Right lung (tissue), 10 donors: ENCODE measurements at places on chromosomes 4 and X. TPM values are rescaled to one million over a fixed set of nuclear protein-coding genes. Genes with fewer than 3 reads are reported as not detected.

- no peak for DNase-seq
Measured at GRCh38 chrX:41963348-41963747, 40.0 kb upstream of the CASK start.

DNA sequence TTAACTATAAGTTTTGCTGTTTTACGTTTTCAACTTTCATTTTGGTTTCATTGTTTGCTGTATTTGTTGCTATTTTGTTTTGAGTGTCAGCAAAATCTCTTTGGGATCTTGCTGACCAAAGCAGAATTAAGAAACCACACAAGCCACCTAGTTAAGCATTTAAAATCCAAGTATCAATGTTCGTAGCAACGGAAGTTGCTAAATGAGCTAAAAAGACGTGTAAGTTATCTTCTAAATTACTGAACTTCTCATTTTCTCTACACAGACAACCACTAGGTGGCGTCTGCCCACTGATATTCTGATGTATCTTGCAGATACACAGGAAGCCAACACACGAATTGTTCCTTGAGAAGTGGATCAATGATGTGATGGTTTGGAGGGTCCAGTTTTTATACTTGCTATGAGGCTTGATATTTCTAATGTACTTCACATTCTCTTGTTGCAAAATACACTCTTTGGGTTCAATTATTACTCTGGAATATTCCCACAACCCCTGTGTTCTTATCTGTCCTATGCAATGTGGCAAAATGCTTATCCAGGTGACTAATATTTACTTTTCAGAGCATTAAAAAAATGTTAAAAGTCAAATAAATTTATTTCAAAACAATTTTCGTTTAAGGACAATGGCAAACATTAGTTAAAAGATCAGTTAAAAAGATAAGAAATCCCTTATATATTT is 250.5 kb downstream of the TECRL start:
- DNase-seq: peak; percentile 38

- DNase-seq: no peak
Measured at GRCh38 chr4:76764251-76764650, 133.7 kb downstream of the SOWAHB start.

DNA sequence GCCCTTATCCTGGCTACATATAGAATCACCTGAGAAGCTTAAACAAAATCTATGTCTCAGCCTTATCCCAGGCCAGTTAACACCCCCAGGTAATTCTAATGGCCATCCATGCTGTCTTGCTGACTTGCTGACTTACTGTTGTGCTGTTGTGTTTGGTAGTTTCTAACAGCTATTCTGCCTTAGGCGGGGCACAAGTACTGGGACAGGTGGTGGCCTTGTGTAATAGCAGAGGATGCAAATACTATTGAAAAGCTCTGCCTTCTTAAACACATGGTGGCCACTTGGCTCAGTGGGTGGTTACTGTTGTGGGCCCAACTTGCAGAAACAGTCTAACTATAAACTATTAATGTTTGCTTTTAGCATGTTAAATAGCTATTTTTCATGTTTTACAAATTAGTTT is 56.2 kb downstream of the CDS1 start:
- no peak for DNase-seq

- DNase-seq: peak; percentile 21
Measured at GRCh38 chrX:41677183-41678060, 11.4 kb upstream of the GPR34 start.

DNA sequence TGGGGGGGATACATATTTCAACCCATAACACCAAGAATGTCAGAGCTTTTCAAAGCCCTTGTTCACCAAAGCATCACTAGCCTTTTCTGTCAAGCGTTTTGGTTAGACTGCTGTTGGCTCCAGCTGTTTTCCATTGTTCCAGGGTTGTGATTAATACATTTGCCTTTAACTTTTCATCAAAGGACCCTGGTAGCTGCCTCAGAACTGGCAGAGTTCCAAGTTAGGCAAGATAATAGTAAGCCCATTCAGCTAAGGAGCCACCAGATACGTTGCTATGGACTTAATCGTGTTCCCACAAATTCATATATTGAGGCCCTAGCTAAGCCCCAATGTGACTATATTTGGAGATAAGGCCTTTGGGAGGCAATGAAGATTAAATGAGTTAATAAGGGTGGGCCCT is 37.1 kb downstream of the ENOPH1 start:
- no peak for DNase-seq

DNA sequence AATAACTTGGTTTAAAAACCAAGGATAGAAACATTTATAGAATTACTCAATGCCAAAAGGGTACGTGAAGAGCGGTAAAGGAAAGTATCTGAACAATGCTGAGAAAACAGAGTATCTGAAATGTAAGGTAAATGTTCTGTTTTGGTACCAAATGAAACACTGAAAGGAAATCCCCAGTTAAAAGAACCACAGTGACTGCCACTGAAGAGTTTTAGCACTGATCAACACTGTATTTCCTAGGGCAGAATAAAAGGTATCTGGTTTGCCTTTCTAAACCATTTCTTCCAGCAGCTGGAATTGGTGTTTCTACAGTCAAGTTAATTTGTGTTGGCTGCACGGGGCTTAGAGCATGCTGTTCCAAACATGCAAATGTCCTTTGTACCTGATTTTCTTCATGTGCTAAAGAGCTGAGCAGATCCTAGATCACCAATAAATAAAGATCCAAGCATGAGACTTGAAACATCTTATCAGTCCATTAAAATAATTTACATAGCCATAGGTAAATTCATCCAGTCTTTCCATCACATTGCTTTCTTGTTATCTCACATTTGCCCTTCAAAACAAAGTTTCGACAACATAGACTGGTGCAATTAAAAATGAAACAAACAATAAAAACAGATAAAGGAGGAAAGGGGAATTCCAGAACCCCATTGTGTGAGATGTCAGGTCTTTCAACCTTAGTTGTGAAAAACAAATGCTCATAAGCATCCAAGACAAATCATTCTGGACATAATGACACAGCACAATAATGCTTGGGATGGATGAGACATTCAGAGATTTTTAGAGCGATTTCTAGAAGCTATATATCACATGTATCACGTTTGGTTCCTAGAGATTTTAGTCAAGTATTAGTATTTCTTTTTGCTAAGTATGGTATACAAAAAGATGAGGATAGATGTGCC is 38.6 kb downstream of the MFAP3L start:
- no peak for DNase-seq

GRCh38 chrX:68699960-68700746 is 52.7 kb downstream of the STARD8 start:
- no peak for DNase-seq

GRCh38 chr4:11624370-11624769 is 195.7 kb upstream of the HS3ST1 start:
- no peak for DNase-seq

DNA sequence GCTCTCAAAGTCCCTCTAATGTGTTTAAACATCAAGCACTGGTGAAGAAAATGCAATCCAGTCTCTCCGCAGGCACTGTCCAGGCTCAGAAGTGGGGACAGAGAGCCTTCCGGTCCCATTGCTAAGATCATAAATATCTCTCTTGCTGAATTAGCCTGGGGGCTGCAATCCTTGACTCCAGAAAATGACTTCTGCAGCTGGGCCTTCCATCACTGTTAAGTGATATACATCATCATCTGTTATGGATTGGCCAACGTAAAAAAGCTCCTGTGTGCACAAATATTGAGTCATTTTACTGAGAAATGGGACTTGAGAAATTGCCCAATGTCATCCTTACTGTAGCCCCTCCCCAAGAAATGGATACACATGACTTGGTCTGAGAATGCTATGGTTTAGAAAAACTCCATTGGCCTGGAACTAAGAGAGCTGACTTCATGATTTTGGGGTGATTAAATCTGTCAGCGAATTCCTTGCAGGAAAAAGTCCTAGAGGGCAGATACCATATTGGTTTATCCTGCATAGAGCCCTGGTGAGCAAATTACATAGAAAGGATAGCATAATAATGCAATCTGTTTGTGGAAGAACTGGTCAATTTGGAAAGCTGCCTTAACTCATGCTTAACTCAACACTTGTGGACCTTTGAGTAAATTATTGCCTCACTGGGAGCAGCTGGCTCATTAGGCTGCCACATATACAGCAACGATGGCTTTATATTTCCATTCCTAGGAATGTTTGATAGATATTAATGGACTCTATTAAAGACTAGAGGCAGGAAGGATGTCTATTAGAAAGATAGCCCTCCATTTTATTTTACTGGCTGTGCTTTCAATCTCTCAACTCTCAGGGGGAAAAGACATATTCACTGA is 346.1 kb downstream of the GBA3 start:
- DNase-seq: no peak

DNA sequence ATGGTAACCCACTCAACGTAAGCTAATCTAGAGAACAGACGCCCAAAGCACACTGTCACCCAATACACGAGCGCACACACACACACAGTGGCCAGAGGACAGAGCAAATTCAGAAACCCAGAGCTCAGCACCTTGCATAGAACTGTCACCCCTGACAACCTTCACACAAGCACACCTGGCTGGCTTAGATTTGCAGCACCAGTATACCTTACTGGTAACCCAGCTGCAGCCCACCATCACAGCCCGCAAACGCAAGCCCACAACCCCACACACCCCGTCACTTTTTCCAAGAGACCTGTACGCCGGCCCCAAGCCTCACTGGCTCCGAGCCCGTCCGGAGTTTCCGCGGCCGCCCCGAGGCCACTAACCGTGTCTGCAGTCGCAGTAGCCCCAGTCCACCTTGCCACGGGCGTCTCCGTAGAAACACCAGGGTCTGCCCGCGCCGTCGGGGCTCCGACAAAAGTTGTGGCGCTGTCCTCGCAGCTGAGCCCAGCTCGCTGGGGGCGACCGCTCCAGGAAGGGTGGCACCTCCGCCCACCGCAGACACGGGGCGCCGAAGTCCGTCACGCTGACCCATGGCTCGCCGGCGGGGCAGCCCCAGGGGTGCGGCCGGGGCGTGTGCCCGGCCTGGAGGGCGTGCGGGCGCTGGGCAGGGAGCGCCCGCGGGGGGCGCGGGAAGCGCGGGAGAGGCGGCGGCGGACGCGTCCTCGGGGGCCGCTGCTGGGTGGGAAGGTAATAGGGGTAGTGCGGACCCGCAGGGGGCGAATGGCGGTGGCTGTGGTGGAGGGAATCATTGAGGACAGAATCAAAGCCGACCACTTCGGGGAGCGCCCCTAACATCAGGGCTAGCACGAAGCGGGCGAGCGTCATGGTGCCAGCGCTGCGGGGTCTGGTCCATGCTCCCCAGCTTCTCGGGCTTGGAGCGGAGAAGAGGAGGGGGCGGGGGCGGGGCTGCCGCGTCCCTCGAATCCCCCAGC is 664 bp downstream of the PRSS12 start:
- no peak for DNase-seq

GRCh38 chr4:66429276-66429675 is 759.0 kb upstream of the EPHA5 start:
- DNase-seq: no peak

- DNase-seq: no peak
Measured at GRCh38 chr4:28799696-28800095, 1920.5 kb upstream of the PCDH7 start.

DNA sequence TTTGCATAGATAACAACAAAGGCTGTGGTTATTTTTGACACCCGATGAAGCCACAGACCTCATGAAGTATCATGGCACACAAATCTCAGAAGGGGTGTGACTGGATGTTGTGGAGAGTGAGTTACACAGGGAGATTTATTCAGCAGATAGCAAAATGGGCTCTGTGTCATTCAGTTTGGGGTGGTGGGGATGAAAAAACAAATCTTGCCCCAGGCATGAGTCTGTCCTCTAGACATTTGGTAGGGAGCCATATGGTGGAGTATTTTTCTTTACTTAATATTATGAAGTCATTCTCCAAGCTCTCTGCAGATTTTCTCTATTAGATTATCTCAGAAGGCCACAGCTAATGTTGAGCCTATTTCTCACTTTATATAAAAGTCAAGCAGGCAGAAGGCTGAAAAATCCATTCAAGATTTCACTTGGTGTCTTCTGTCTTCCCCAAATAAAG is 277.1 kb upstream of the TENM3 start:
- DNase-seq: no peak

DNA sequence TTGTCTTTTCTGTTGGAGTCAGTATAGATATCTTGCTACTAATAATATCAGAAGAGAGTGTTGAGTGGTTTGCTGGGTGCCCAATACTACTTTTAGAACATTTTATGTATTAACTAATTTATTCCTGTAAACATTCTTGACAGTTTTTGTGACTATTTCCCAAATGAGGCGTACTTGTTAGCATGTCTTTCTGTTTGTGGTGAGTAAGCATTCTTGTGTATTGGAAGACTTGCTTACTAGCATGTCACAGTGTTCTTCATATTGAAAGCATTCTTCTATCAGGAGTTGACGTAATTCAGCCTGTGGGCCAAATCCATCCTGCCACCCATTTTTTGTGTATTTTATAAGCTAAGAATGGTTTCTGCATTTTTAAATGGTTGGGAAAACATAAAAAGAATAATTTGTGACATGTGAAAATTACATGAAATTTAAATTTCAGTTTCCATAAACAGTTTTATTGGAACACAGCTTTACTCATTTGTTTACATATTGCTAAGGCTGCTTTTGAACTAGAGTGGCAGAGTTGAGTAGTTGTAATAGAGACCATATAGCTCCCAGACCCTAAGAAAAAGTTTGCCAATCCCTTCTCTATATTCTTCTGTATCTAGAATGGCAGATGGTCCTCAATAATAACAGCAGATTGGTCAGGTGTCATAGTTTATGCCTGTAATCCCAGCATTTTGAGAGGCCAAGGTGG is 20.4 kb downstream of the REPS2 start:
- no peak for DNase-seq

DNA sequence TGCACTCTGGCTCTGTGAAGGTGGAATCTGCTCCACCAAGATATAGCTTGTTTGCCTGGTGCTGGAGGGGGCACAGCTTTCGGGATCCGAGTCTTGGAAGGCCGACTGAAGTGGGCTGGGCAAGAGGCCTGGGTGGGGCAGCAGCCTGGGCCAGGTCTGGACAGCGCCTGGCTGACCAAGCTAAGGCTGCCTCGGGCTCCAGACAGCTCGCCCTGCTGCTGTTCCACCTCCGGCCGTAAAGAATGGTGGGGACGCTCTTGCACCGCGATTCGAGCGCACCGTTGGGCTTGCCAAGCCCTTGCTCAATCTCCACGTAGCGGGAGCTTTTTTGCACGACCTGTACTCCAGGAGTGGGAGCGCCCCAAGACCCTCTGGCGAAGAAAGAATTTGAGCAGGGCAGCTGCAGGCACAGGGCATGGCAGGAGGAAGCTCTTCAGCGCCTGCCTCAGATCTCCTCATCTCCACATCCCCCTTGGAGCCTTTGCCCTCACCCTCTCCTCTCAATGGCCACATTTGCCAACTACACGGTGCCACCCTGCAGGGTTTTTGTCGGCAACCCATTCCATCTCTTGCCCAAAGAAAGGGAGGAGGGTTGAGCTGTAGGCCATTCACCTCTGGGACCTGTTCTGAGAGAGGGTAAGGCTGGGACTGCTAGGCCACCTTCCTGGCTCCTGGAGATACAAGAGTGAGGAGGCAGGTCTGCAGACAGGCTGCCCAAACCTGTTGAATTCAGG is 18.9 kb downstream of the CNGA2 start:
- DNase-seq: peak; percentile 39

AFM gene
- polyA plus RNA-seq: 0.15 TPM

ARHGAP6 gene
- polyA plus RNA-seq: 21.4 TPM

ANXA3 gene
- polyA plus RNA-seq: 64.9 TPM

BTC gene
- polyA plus RNA-seq: 5.3 TPM

HPGDS gene
- polyA plus RNA-seq: 7.7 TPM

NR3C2 gene
- polyA plus RNA-seq: 18.0 TPM

GYPB gene
- 9.9 TPM for polyA plus RNA-seq

CFP gene
- polyA plus RNA-seq: 3.0 TPM
